NCI-H748 treated with DMSO at 0.1 percent for 48 hours (cell line): ENCODE measurements at places on chromosomes 1 and 21.

DNA sequence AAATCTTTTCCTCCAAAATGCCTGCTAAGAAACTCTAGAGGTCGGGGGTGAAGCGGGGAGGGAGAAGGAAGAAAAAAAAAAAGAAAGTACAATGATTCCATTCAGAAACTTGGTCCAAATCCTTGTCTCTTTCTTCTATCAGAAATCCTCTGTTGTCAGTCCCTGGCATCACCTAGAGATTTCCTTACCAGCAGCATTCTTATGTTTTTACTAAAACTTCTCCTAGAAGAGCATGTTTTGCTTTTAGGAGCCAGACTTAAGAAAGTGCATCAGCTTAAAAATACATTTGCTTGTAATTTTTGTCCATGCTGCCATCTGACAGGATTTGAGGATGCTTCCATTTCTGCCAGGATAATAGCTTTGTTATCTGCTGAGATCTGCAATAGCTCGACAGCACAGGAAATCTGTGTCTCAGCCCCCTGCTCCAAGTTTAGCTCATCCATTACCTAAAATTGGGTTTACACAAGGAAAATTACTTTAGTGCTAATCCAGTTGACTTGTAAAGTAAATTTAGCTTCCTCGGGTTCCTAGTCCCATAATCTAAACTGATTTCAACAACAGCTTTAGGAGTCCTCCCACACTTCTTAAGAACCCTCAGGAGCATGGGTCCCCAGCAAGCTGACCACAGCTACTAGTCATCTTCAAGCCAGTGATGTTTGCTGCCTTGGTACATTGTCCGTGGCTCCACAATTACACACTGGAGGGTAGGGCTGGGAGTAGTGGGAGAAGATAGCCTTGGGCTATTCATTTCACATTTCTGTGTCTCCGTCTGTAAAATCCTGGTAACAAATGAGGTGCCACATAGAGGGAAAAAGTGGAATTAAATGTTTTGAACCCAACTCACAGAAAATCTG, 92.3 kb upstream of the UBE2U start:
- no peak for DNase-seq

DNA sequence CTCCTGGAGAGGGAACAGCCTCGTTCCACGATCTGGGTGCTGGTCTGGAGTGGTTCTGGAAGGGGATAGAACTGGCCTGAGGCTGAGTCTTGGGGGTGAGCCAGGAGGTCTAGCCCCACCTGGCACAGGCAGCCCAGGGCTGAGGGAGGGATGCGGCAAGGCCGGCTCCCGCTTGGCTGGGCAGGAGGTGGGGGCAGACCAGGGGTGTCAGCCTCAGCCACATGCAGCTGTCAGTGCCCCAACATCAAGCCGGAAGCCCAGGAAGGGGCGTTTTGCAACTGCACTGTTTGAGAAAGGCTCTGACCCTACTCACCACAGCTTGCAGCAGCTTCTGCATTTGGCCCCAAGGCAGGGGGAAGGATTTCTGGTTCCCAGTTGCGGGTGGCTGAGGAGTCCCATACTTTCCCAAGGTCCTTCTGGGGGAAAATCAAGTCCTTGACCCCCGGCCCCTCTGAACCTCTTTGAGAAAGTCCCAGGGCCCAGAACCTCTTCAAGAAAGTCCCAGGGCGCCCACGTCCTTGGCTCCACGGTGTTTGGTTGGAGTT, 2.0 kb downstream of the EFHD2 start:
- DNase-seq: no peak

DNA sequence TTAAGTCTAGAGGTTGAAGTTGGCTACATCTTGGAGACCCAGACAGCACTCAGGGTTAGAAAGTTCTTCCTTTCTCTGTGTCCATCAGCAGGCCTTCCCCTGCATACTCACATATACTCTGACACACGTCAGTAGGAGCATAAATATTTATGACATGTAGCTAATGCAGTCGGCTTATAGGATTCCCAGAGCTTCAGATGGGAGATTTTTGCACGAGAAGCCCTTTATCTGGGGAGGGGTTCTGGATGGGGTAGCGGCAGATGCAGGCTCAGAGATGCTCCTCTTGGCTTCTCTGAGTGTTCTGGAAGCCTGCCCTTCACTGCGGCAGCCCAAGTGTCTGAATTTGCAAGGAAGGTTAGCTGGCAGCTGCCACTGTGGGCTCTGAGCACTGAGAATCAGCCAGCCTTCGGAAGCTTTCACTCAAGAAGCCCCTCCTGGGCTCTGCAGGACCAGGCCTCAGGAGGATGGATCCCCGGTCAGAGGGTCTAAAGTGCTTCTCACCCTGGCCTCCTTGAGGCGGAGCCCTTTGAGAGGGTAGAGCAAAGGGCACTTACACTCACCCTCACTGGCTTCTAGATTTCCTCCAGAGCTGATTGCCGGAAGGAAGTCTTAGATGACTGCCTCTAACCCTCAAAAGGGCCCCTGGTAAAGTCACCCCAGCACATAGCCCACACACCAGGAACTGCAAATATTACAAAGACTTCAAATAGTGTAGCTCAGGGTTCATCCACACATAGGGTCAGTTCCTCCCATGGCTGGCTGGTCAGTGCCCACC, 68.1 kb upstream of the NFASC start:
- DNase-seq: no peak

DNA sequence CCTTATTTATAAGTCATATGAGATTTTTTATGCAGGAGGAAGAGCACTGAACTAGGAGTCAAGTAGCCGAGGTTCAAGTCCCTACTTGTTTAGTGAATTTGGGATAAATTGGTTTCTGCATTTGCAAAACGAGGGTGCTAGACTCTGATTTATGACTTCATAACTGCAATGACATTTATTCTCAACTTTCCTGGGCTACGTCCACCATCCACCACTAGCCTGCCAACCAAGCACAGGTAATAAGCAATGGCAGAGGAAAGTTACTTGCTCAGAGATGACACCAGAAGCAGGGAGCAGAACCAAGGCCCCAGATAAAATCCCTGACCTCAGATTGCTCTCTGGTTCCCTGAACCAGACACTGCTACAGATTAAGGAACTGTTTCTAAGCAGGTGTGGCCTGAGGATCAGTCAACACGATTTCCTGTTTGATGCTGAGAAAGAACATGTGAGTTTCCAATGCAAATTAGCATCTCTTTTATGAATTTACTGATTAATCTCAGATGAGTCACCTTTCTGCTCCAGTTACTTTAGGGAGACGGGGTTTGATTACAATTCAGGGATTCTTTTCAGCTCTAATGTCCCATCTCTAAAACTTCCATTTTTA, 52.7 kb downstream of the PLPP3 start:
- no peak for DNase-seq

GRCh38 chr1:212161231-212161781, 123.9 kb upstream of the PPP2R5A start:
- DNase-seq: no peak

DNA sequence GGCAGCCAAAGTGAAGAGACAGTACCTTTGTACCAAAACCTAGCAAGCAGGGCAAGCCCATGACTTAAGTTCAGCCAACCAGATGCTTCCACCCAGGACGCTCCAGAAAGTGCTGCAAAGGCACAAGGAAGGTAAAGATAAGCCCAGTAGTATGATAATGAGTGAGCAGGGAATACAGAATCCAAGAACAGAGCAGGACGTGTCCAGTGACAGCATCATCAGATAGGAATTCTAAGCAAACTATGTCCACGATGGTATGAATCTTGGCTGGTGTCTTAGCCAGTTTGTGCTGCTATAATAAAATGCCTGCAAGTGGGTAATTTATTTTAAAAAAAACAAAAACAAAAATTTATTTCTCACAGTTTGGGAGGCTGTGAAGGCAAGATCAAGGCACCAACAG, 13.6 kb downstream of the GJA4 start:
- no peak for DNase-seq

GRCh38 chr1:110339407-110340206, 430 bp downstream of the RBM15 start:
- DNase-seq: no peak

DNA sequence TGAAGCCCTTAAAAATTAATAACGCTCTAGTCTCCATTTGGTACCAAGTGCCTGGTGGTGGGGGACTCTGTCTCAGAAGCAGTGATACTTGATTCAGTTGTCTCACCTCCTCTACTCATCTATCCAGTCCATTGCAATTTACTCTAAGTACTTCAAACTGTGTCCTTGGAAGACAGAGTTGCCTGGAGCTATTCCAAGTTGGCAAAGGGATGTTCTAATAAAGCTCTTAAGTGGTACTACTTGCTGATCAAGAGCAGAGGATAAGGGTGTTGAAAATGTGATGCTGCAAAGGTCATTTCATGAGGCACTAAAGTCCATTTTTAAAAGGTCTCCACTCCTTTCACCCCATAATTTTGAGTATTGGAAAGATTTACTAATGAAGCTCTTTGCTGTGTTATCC, 142.2 kb downstream of the NFIA start:
- no peak for DNase-seq

- no peak for DNase-seq
Observed at GRCh38 chr1:104212239-104212638, 462.5 kb downstream of the AMY1C start.

- no peak for DNase-seq
Observed at GRCh38 chr1:167650269-167651160, 20.5 kb downstream of the RCSD1 start.

- DNase-seq: no peak
Observed at GRCh38 chr1:161943737-161944136, 79.9 kb downstream of the OLFML2B start.

DNA sequence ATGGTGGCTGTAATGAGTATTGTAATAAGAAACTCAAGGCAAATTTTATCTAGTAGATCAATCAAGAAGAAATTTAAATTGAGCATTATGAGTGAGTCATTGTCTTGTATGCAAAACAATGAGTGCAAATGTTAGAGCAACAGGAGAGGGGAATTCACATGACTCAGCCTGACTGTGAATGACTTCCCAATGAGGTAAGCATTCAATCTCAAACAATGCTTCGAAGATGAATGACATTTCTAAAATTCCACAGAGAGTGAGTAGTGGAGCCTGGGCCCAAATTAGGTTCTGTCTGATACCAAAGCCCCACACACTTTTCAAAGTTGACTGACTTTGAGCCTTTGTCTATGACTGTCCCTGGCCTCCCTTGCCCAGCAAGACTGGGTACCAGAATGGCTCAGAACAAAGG, 738.0 kb downstream of the PTPRU start:
- no peak for DNase-seq

GRCh38 chr1:223819730-223820514, 25.8 kb downstream of the TP53BP2 start:
- DNase-seq: no peak

GRCh38 chr1:7007902-7008301, 222.6 kb downstream of the CAMTA1 start:
- DNase-seq: no peak
